Mammary epithelial cell (primary cell): ENCODE measurements at places on chromosomes 3 and 15. TPM values are rescaled to one million over a fixed set of nuclear protein-coding genes. Genes with fewer than 3 reads are reported as not detected.

DNA sequence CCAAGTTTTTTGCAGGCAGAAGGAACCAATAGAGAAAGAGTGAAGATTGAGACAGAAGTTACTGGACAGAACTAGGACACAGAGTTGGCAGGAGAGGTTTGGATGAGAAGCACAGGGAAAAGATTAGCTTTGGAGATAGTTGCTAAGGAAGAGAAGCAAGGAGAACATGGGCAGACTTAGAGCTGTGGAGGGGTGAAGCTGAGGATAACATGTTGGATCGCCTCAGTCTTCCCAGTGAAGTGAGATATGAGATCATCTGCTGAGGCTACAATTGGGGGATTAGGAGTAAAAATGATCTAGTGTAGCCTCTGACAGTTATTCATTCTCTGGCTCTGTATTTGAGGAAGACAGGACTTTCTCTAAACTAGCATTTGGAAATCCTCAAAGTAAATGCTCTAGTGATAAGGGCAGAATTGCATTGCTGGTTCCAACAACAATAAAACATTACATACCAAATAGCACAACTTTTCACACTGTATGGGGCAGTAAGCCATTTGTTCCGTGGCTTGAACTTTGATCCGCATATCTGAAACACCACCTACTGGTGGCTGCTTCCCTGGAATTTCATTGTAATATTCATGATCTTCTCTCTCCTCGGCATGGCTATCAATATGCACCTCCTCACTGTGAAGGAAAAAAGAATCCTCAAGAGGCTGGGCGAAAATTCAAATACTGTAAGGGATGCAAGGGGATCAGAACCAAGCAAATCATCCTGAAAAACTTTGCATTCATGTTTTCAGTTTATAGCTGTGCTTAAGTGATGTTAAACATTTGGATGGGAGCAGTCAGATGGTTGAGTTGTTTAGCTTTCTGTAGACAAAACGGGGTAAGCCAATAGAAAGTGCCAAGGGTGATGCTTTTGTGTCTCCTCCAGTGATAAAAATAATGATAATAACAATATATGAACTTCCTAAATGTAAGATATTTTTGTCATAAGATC is 22.2 kb upstream of the EID1 start:
- DNase-seq = no peak

Gene CCDC54
- total RNA-seq = not detected

- no peak for DNase-seq
Measured at GRCh38 chr3:40566694-40567093, 41.9 kb downstream of the ZNF621 start.

GRCh38 chr15:60715859-60716258 is 236.9 kb upstream of the ICE2 start:
- DNase-seq = no peak

Gene BCL2A1
- total RNA-seq = not detected

- DNase-seq = peak; percentile 84
Measured at GRCh38 chr3:8490079-8490552, 11.5 kb upstream of the LMCD1 start.

DNA sequence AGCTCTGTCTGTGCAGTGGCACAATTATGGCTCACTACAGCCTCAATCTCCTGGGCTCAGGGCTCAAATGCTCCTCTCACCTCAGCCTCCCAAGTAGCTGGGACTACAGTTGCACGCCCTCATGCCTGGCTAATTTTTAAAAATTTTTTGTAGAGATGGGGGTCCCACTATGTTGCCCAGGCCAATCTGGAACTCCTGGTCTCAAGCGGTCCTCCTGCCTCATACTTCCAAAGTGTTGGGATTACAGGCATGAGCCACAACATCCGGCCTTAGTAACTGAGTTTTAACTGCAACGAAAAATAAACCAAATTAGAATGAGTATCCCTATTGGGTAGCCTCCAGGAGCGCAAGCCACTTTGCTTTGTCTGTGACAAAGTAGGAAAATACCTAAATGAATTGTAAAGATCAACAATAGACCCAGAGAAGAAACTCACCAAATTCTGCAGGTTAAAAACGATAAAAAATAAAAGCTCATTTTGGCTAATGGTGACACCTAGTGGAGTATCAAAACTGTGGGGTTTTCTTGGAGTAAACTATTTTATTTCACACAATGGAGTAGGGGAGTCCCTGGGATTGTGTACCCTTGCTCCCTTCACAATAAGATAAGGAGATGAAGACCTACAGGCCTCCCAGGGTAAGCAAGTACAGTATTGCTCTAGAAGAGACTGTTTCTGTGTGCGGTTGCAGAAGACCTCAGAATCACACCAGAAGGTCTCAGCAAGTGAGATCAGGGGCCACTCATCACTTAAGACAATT is 21.0 kb upstream of the CA12 start:
- DNase-seq = peak; percentile 24

DNA sequence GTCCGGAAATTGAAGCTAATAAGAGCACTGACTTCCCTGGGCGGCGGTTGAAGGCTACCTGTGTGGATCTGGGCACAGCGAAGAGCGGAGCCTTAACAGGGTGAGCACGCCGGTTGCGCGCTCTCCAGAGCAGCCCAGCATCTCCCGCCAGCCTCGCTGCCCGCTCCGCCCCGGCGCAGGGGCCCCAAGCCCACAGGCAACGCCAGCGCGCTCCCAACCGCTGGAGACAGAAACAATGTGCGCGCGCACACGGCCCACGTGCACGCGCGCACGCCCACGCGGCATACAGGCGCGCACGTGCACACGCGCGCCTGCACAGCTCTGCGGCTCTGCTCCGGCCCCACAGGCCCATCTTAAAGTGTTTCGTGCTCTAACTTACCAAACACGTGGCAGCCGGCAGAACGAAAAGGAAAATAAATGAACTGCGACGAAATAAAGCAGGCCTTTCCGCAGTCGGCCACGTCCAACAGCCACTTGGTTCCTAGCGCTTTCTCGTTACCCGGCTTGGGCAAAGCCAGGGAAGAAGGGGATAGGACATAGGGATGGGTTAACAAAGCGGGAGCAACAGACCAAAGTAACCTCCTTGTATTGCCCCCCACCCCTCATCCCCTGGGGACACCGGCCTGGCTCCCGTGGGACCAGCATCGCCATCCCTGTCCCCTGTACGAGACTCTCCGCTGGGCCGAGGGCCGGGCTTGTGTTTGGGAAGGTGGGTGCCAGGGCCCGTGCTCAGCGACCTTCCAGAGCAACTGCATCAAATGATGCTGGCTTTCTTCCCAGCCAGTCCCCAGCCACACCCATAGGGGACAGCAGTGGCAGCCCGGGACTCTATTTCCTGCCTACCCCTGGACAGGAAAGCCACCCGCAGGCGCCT is 203.7 kb downstream of the ABHD5 start:
- peak; percentile 27 for DNase-seq

DNA sequence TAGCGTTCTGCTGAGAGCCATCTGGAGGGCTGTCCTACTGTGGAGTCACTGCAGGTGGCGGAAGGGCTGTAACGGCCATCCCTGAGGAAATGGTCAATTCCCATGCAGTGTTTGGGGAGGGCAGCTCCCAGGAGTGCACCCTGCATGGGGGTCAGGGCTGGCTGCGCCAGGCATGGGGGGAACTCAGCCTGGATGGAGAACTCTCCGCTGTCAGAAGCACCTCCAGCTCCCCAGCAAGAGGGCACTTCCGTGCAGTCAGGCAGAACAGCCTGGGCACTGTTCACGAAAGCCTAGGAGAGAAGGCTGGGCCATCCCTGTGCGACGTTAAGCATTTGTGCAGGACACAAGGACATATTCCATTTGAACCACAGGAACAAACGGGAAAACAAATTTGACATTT is 105.2 kb downstream of the LRIG1 start:
- DNase-seq = no peak

- DNase-seq = no peak
Measured at GRCh38 chr3:157920822-157921700, 185.2 kb downstream of the SHOX2 start.

Gene MIX23
- total RNA-seq = 42.1 and 63.4 TPM in 2 replicates

DNA sequence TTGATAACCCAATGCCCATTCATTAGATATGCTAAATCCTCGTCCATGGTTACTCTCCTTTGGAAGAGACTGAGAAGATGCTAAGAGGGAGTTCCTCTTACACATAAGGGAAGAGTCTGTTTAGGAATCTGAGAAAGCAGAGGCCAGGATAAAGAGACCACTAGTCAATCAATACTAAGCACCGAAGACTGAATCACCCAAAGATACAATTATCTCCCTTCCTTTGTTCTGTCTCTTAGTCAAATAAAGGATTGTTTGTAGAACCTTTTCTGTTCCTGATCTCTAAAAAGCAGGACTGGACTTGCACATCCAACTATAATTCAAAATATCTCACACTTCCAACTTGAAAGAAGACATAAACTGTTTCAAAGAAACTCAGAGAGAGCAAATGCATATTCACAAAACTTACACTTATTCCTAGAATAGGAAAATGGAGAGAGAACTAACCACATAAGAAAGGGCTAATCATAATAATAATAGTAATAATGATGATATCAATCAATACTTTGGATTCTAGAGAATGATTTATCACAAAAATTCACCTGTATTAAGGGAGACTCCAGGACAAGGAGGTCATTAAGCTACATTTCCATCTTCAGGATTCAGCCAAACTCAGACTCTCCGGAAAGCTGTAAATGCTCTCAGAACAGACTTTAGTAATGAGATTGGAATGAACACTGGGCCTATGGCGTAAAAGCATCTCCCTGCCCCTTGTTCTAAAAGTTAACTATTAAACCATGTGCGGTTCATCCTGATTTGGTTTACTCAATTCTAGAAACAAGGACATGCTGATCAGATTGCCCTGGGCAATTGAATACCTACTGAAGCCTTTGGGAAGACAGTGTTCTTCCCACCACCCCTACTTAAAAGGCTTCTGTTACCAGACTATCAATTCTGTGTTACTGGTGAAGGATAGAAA is 401.5 kb downstream of the ZBTB20 start:
- DNase-seq = peak; percentile 66

Gene RARRES1
- 0.52 TPM in 1 of 2 replicates, not detected in the other for total RNA-seq

Gene LDHAL6B
- total RNA-seq = not detected

DNA sequence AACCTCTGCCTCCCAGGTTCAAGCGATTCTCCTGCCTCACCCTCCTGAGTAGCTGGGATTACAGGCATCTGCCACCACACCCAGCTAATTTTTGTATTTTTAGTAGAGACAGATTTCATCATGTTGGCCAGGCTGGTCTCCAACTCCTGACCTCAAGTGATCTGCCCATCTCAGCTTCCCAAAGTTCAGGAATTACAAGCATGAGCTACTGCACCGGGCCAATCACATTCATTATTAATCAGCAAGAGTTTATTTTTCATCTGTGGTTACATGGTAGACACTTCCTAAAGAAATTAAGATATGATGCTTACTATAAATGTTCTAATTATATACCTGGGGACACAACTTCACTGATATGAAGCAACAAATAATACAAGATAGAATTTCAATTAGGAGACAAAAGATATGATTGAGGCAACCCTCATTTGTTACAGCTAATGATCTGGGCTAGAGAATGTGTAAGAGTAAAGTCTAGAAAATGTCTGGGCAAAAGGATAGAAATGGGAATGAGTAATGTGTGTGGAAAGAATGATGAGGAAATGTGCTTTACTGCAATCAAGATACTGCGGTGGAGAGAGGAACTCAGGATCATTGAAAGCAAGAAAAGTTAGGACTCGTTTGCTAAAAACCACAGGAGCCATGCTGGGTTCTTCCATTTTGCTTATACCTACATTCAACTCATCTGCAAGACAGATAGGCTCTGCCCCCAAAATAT is 366.8 kb downstream of the ZIC1 start:
- no peak for DNase-seq

GRCh38 chr3:53768478-53769459 is 77.5 kb downstream of the CHDH start:
- DNase-seq = no peak

DNA sequence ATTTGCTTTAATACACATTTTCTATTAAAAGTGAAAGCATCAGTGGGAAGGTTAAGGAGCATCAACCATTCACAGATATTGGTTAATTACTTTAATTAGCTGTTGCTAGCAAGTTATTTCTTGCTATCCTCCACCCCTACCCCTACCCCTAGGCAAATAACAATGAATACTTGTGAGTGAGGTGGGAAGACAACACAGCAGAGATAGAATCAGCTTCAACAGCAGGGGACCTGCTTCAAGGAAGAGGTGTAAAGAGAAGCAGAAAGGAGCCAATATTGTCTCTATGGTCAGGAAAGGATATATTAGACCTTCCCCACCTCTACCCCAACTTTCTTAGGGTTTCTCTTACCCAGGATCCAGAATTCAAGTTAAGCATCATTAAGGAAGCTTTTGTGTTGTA is 149.4 kb downstream of the SNRK start:
- DNase-seq = no peak
